ENCODE measurements at places on chromosomes 1 and 21.

- DNase-seq: no peak
These were observed 398 bp downstream of the PTPRU start for GRCh38 chr1:29236712-29237128.

- DNase-seq: no peak
These were observed 97.7 kb upstream of the IFFO2 start for GRCh38 chr1:19054216-19054615.

GRCh38 chr1:88813471-88813870 is 77.9 kb downstream of the GTF2B start:
- DNase-seq: no peak

DNA sequence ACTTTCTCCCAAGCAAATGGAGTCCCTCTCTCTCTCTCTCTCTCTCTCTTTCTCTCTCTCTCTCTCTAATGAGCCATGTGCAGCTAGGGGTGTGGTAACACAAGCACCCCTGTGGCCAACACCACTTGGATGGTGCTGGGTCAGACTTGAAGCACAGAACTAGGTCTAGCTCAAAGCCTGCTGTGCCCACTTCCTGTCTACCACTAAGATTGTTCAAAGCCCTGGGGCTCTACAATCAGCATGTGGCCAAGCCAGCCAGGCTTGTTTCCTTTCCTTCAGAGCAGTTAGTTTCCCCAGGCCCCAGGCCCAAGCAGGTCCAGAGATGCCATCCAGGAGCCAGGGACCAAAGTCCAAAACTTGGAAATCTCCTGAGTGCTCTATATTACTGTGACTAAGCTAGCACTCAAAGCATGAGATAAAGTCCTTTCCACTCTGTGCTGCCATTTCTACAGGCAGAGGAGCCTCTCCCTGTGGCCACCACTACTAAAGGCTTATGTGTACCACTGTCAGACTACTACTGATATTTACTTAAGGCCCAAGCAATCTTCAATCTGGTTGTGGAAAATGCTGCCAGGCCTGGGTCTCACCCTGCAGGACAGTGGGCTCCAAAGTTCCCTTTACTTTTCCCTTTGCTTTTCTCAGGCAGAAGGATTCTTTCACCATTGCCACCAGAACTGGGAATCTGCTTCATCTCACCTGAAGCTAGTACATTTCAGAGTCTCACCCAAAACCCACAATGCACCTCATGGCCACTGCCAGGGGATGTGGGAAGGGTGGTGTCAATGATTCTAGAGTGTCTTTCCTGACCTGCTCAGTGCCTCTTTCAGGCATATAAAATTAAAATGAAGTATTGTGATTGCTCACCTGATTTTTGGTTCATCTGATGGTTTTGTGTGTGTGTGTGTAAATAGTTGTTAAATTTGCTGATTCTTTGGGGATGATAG is 999.5 kb downstream of the NCAM2 start:
- no peak for DNase-seq

DNA sequence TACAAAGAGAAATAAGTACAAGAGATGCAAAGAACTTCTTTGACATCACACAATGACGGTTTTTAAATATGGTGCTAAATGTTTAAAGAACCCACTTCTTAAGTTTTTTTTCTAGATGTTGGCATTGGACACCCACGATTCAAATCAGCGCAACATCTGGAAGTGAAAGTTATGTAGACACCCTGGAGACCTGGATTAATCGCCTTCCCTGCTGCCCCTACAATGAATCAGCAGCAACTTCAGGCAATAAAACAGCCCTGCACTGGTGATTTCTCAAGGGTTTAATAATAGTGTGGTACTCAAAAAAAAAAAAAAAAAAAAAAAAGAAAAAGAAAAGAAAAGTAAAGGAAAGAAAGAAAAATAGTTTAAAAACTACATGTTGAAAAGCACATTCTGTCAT is 248.3 kb downstream of the NUF2 start:
- DNase-seq: no peak

- no peak for DNase-seq
These were observed 415.7 kb upstream of the DAB1 start for GRCh38 chr1:57839526-57839925.

DNA sequence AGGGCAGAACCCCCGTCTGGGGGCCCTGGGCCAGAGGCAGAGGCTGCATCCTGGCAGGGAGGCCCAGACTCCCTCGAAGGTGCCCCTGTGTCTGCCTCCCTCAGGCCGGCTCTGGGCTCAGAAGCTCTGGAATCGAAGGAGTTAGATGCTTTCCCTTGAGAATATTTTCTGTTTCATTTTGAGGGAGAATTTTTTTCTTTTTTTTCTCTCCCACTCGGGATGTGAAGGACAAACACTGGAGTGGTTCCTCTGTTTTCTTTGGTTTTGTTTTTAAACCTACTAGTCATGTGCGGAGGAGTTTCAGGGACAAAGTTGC is 44.7 kb downstream of the PRDM16 start:
- DNase-seq: no peak

- no peak for DNase-seq
These were observed 16.3 kb downstream of the TAL1 start for GRCh38 chr1:47215713-47216112.

DNA sequence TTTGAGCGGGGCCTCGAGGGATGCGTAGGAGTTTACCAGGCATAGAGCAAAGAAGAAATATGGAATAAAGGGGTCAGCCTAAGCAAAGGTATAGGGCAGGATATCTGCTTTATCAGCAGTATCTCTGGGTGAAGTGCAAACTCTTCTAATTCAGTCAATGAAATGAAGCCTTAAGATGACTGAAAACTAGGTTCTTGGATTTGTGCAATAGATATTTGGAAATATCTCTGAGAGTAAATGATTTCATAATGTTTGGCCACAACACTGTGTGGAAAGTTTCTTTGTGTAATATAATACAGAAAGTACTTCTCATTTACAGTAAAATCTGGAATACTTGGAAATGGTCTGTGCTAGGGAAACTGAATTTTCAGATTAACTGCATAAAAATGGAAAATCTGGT is 26.1 kb downstream of the KCNJ15 start:
- peak; percentile 79 for DNase-seq

- peak; percentile 42 for DNase-seq
These were observed 14.4 kb downstream of the CCDC190 start for GRCh38 chr1:162846256-162847212.

- DNase-seq: no peak
These were observed 25.7 kb upstream of the CCDC190 start for GRCh38 chr1:162886705-162887104.

DNA sequence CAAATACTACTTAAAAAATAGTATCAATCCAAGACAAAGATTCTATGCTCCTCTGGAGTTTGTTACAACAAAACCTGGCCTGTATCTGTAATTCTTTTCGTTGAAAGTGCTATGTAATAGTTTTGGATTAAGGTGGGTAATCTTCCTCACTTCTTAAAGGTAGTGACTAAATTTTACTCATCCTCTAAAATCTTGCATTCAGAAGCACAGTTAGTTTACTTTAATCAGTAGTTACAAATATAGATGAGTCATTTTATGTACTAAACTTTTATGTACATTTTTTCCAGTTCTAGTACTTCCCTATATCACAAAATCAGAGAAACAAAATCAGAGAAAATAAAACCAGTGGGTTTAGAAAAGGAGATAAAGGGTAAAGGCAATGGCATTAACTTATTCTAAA is 51.3 kb downstream of the ZNHIT6 start:
- DNase-seq: no peak

DNA sequence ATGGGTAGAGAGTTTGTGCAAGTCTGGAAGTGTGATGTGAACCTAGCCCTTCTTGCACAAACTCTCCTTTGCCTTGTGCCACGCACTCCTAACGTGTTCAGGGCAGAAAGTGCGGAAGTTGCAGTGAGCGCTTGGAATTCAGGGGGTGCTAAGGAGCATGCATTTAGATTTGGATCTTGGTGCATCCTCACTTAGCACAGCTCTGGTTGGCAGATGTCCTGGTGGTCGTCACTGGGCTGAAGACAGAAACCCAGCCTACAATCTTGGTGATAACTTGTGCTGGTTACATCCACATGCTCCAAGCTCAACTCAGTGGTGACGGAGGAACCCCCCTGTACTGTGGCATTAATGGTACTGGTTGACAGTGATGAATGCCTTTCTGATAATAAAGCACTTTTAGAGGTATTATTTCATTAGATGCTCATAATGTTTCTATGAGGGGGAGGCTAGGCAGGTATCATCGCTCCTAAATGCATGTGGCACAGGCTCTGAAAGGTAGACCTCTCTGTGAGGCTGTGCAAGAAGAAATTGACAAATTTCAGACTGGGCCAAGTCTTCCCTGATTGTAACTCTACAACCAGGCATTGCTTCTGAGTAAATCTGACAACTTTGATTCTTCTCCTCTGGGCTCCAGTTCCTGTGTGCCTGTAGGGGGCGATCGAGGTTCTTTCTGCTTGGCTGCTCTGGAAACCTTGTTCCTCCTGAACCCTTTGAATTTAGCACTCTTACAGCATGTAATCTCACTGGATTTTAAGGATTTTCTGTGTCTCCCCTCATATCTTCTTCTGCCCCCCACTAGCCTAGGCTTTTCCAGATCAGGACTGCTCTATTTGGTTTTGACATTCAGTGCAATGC is 40.6 kb downstream of the MAPKAPK2 start:
- peak; percentile 72 for DNase-seq

DNA sequence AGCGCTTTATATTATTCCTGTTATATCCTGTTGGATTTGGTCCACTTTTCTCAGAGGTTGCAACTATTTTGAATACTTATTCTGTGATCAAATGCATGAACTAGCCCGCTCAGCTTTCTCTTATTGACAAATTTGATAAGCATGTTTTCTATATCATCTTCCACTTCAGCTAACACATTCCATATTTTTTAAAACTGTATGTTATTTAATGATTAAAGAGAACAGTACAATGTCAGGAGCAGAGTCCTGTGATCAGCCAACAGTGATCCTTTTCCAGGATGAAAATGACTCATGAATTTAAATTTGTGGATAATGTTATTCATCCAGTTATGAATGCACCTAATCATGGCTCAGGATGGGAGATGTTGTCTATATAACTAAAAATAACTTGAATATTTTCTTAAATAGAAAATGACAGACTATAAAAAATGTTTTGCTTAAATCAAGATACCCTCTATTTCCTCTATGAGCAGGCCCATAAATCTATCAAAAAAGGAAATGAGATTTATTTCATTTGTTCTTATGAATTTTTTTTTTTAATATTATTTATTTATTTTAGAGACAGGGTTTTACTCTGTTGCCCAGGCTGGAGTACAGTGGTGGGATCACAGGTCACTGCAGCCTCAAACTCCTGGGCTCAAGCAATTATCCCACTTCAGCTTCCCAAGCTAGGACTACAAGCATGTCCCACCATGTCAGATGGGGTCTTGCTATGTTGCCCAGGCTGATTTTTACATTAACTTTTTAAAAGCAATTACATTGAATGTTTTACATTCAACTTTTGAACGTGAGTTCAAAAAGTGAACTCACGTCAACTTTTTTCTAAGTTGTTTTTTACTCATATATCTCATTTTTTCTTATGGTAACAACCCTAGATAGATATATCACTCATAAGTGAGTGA is 12.5 kb downstream of the BPNT1 start:
- no peak for DNase-seq

- DNase-seq: no peak
These were observed 66.9 kb upstream of the NEK2 start for GRCh38 chr1:211742272-211742671.

DNA sequence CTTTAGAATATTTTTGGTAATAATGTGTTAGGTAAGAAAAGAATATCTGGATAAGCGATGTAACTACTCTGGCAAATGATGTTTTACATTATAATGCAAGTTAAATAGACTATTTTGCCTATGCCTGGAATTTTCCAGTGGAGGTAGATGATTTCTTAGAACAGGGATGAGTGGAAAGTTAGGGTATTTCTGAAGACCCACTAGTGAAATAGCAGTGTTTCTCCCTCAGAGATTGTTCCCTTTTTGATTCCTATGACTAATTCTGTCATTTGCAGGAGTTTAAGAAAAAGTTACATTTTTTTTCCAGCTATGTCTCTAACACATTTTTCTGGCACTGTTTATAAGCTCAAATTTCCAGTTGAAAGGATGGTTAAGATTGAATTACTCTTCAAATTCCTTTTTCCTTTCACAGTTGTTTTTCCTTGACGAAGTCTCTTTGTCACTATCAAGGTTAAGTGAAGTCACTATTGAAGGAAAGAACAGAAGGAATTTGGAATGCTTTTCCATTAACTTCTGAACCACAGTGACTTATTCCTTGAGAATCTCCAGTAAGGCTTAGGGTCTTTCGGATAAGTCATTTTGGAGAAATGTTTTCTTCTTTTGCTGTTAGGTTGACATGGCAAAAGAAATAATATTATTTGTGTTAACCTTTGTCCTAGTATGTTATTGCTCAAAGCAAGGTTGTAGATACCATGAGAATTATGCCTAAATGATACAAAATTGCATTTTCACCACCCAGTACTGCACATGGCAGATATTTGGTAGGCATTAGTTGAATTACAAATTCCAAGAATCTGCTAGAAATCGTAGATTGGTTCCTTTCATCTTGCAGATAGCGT is 42.9 kb upstream of the ZNF326 start:
- DNase-seq: peak; percentile 49

DNA sequence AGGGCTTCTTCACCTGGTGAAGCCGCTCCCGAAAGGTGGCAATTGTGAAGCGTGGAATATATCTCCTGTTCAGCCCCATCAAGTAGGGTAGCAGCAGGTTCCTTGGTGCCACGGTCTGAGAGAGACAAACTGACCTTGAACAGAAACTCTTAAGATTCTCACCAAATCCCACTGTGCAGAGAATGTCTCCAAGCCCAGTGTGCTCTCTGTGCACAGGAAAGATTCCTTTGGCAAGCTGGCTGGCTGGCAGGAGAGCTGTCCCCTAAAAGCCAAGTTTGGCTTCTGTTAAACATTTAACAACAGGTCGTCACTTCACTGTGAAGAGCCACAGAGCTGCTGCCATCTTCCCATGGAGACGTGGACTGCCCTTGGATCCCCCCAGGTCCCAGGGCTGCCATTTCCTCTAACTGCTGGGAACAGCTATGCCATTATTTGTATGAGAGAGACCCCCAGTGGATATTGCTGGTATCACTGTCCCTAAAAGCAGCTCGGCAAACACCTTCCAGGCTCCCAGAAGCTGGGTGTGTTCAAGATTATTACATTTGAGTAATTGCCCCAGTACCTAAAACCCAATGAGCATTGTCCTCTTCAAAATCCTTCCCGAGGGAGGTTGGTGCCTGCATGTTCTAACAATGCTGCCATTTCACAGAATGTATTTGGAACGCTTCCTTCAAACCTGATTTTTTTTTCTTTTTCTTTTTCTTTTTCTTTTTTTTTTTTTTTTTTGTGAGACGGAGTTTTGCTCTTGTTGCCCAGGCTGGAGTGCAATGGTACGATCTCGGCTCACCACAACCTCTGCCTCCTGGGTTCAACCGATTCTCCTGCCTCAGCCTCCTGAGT is 71.8 kb downstream of the CD58 start:
- peak; percentile 80 for DNase-seq

DNA sequence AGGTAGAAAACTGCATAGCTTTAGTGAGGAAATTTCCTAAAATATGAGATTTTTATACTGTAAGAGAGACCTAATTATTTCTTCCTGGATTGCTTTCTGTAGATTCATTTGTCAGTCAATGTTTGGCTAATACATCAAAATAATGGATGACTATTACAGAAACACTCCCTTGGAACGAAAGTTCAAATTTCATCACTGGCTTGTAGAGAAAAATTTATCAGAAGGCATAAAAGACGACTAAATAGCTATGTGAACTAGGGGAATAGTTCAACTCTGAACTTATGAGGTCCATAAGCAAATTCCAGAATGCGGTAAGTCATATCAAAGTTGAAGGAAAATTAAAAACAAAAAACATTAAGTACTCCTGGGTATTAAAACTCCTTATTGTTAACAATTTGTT is 36.0 kb downstream of the WNT2B start:
- DNase-seq: peak; percentile 94

- DNase-seq: peak; percentile 65
These were observed 269.7 kb downstream of the DYRK1A start for GRCh38 chr21:37636152-37636860.
